Activated effector memory CD4-positive, alpha-beta T cell treated with Interleukin-2 at 50 U/mL for 16 hours (primary cell): ENCODE measurements at places on chromosomes 12 and 14.
A peak's percentile ranks its signal among the peaks of the same experiment; 100 is the strongest.

DNA sequence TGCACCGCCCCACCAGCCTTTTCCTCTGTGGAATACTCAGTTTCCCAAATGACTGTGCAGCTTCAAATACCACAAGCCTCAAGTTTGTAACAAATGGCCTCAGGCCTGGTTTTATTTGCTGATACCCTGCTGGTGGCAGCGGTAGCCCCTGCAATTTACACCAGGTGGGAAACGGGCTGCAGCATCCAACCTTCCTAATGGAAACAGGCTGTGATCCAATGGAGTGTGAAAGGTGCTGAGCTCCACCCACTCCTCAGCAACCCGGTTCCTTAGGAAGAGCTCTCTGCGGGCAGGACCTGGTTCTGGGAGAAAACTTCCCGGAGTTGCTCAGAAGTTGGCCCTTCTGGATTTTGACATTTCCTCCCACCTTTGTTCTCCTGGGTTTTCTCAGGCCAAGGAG, 41.7 kb upstream of the LTA4H start:
- DNase-seq = no peak

GRCh38 chr14:77108753-77109152, 10.7 kb downstream of the CIPC start:
- no peak for DNase-seq

- DNase-seq = no peak
These were observed 141.0 kb upstream of the OVCH1 start for GRCh38 chr12:29638528-29638927.

- no peak for DNase-seq
These were observed 2.5 kb downstream of the SLC7A7 start for GRCh38 chr14:22812744-22813143.

DNA sequence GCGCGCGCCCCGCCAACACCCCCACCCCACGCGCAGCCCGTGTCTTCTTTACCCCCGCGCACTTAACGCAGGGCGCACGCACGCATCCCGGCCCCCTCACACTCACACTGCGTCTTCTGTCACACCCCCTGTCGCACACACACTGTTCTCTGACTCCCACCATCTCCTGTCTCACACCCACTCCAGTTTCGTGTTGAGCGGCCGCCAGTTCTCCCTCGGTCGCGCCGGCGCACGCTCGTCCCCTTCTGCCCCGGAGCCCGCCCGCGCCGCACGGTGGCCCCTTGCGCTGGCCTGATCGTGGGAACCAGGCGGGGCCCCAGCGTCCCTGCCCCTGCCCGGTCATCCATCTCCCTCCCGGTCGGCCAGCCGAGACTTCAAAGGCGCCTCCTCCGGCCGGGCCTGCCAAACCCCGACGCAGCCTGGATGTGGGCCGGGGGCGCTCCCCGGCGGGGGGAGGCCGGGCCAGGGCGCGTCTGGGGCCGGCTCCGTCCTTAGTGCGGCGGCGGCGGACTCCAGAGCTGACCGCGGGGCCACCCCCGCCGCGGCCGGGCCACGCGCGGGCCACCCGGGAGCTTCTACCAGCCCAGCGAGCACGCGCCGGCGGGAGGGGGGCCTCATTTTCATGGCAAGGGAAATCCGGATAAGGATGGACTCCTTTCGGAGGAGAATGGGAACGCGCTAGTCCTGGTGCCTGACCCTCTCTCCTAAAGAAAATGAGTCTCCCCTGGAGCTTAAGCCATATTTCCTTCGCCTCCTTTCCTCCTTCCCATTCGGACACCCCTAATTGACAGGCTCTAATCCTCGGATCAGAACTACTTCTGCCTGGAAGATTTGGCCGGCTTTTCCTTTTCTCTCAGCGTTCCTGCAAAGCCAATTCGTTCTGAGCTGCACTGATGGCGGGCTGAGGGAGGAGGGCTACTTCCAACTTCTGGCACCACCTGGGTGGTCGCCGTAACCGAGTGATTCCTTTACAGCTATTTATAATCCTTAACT, 82.0 kb upstream of the HMGA2 start:
- DNase-seq = no peak

DNA sequence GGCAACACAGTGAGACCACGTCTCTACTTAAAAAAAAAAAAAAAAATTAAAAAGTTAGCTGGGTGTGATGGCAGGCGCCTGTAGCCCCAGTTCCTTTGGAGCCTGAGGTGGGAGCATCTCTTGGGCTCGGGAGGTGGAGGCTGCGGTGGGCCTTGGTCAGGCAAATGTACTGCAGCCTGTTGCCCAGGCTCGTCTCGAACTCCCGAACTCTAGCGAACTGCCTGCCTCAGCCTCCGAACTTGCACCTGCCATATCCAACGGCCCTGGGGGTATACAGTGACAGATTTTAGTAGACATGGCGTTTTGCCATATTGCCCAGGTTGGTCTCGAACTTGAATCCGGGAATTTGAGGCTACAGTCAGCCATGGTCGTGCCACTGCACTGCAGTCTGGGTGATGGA, 195.4 kb downstream of the ALG10 start:
- no peak for DNase-seq

DNA sequence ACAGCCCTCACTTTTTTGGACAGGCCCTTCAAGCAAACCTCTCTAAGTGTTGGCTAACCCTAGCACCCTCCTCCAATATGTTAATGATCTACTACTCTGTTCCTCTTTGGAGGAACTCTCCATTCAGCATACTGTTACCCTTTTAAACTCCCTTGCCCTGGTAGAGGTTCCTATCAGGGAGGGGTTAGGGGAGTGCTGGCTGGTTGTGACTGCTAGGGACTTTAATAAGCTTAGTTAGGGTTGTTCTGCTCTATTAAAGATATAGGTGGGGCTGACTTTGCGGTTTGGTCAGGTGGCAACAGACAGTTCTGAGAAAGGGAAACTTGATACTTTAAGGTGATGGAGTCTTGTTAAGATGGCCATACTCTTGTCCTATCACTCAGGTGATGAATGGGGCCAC, 301.5 kb upstream of the FBXO33 start:
- DNase-seq = no peak

DNA sequence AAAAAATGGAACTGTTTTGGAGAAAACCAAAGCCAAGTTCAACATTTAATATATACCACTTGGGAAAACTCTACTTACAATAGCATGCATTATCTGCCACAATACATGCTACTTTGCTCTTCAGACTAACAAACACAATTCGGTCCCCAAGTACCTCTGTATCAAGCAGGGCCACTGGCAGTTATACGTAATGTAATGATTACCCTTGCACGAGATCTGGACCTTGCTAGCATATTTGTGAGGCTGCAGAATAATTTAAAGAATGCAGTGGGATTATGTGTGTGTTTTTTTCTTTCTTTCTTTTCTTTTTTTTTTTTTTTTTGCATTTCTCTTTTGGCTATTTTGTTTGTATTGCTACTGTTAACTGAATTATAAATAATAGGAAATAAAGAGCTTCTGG, 22.8 kb upstream of the PYGL start:
- no peak for DNase-seq

GRCh38 chr12:77500089-77500488, 330.6 kb upstream of the NAV3 start:
- DNase-seq = no peak

- no peak for DNase-seq
These were observed 359.6 kb downstream of the BMP4 start for GRCh38 chr14:53596853-53597525.

- no peak for DNase-seq
These were observed 211.0 kb upstream of the NUDT4 start for GRCh38 chr12:93166541-93167307.

DNA sequence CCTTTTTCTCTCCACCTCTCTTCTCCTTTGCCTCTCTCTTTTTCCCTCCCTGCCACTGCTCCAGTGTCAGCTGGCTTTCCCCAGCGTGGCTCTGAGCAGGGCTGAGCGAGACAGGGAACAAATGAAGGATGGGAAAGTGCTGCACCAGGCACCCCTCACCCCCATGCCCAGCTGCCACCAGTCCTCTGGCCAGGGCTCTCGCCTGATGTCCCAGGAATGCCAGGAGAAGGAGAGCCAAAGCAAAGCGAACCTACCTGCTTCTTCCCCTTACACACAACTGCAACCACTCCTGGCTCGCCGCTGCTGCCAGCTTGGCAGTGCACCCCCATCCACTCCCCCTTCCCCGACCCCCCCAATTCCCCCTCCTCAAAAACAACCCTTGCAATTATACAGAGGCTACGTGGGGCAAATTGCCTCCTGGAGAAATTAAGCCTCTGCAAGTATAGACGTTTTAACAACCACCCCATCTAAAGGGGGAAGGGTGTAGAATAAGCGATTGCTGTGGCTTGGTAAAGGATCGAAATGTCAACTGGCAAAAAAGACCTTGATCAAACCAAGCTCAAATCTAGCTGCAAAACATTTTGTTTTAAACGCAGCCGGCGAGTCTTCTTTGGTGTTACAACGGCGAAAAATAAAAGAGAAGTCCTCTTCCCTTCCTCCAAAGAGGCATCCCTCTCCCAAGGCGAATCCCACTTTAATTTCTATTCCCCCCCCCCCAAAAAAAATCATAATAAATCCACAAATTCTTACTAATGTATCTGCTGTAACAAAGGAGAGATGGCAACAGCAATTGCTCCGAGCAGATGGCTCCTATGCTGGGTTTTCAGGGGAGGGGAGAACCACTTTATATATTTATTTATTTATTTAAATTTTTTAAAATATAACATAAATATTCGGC, 2.9 kb downstream of the BCL11B start:
- DNase-seq = no peak

- no peak for DNase-seq
These were observed 201.4 kb downstream of the C12orf50 start for GRCh38 chr12:87827638-87828264.

DNA sequence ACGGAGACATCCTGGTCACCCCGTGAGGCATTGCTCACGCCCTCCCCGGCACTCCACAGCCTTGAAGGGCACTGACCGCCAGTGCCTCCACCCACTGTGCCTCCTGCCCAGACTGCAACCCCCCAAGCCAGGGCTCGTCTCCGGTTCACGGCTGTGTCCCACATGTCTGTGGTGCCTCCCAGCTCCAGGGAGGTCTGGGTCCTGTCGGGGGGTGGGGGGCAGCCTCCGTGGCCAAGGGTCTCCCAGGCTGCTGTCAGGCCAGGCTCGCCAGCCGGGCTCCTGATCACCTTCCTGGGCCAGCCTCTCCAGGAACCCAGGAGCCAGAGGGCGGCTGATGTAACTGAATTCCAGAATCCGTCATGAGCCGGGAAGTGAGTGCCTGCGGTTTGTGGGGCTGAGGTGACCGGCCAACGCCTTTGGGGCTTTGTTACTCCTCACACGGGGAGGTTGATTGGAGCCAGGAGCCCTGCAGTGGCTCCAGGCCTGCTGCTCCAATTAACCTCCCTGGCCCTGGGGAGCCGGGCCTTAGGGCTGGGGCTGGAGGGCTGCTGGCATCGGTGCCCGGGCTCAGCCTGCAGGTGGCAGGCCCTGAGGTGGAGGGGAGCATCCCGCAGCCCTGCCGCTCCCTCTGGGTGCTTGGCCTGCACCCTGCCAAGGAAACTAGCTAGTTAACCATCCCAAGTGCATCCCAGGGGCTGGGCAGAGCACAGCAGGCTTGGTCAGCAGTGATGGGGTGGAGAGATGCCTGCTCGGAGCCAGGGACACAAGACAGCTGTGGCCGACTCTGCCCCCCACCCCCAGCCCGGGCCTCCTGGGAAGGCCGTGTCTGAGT, 36.4 kb upstream of the FBRSL1 start:
- no peak for DNase-seq

DNA sequence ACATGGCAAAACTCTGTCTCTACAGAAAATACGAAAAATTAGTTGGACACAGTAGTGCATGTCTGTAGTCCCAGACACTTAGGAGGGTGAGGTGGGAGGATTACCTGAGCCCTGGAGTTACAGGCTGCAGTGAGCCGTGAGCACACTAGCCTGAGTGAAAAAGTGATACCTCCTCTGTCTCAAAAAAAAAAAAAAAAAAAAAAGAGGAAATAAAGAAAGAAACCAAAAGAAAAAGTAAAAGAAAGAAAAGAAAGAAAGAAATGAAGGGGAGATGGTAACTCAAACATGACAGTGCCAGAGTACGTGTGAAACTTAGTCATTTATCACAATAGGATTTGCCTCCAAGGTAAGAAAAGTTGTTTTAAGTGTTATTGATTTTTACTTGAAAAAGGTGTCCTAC, 407.0 kb upstream of the MGAT4C start:
- DNase-seq = no peak

DNA sequence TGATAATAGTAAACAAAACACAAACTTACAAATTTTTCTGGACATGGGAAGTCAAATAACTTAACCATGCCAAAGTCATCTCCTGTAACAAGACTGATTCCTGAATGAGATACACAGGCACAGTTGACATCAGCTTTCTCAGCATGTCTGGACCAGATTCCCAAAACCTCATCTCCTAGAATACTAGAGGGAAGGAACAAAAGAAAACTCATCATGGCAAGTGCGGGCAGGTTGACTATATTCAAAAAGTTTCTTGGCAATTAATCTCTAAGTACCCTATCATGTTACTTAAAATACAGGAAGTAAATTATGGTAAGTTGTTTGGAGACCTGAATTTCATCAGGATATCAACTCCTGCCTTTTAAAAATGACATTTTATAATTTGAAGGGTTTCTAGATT, 53.9 kb downstream of the ZC3H14 start:
- no peak for DNase-seq

DNA sequence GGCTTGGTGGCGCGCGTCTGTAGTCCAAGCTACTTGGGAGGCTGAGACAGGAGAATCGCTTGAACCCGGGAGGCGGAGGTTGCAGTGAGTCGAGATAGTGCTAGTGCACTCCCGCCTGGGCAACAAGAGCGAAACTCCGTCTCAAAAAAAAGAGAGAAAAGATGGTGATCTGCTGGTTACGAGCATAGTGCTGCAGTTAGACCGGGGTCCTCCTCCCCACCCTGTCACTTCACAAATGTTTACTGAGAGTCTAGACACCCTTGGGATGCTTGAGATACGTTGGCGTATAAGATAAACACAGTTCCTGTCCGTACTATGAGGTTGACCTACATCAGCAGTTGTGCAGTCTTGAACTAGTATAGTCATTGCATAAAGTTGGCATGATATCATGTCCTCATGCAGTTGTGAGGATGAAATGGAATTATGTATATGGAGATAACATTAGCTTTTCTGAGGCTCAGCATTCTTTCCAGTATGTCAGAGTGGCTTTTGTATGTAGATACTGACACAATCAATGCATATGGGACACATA, 787 bp downstream of the ACAD10 start:
- DNase-seq = no peak

DNA sequence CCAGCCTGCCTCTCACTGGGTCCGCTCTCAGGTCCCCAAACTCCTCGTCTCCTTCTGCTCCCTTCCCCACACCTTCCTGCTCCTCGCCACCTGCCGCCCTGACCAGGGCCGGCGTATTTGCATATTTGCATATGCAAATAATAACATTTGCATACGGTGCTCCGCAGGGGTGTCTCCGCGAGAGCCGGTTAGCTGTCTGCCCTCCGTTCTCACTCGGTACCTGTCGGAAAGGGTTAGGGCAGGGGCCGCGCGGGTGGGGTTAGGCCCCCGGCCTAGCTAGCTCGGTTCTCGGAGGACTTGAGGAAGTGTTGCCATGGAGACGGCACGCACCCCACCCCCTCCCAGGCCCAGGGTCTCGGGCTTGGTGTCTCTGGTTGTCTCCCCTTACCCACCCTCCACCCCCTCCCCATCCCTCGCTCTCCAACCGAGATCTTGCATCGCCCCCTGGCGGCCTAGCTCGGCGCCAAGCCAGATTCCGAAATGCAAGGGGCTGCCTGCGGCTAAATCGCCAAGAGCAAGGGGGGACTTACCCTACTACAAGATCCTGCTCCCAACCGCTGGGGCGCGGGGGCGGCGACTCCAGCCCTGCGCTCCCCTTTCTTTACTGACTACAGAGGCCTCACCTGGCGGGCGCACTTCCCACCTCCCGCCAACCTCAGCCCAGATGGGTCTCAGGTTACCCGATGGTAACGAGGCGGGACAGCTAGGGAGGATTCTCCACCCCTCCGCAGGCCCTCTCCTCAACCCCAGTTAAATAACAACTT, 8.1 kb downstream of the STAC3 start:
- DNase-seq = peak; percentile 46

GRCh38 chr14:98175436-98175835, 1096.6 kb downstream of the BCL11B start:
- DNase-seq = no peak
